ENCODE measurements at places on chromosomes 2 and 18. TPM values are rescaled to one million over a fixed set of nuclear protein-coding genes. Genes with fewer than 3 reads are reported as not detected.
A peak's percentile ranks its signal among the peaks of the same experiment; 100 is the strongest.

The SLC39A10 gene
- total RNA-seq: 19.3 TPM

The CCDC178 gene
- not detected for total RNA-seq

The ASXL3 gene
- total RNA-seq: 0.13 TPM

The GALR1 gene
- total RNA-seq: not detected

The ARHGAP15 gene
- 0.13 TPM for total RNA-seq

The SNRPD1 gene
- 175 TPM for total RNA-seq

DNA sequence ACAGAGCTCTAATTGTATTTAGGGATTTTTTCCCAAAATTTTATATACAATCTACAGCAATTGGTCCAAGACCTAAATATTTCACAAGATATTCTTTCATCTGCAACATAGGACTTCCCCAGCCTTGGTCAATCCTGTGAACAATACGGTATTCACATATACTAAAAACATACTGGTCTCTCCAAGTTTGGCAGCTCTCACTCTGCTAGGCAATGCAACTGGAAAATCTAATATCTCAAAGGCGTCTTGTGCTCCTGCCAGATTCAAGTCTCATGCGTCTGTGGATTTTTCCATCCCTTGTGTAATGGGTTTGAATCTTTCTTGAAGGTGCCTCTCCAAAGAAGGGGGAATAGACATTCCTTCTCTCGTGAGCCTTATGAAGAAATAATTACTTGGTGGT lies 27.4 kb upstream of the MBOAT2 start:
- DNase-seq: no peak

DNA sequence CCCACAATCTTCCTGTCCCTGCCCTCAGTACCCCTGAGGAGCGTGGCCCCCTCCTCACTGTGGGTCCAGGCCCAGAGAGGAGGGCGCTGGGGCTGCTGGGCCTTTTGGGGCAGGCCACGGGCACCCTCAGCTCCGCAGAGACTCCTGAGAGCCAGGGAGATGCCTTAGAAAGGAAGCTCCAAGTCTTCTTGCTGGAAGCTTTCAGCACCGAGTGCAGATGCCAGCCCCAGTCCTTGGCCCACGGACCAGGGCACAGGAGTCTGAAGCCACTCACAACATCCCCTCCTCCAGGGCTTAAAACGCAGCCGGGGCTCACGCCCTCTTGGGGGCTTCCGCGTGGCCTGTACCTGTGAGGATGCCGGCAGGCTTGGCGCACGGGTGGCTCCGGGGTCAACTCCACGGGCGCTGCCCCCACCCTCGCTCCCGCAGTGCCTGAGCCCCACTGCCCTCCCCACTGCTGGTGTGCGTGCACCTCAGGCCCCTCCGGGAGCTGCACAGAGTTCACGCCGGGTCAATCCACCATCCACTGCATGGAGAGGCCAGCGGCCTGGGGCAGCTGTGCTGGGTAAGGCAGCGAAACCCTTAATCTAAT lies 72.1 kb upstream of the CTDP1 start:
- DNase-seq: no peak

DNA sequence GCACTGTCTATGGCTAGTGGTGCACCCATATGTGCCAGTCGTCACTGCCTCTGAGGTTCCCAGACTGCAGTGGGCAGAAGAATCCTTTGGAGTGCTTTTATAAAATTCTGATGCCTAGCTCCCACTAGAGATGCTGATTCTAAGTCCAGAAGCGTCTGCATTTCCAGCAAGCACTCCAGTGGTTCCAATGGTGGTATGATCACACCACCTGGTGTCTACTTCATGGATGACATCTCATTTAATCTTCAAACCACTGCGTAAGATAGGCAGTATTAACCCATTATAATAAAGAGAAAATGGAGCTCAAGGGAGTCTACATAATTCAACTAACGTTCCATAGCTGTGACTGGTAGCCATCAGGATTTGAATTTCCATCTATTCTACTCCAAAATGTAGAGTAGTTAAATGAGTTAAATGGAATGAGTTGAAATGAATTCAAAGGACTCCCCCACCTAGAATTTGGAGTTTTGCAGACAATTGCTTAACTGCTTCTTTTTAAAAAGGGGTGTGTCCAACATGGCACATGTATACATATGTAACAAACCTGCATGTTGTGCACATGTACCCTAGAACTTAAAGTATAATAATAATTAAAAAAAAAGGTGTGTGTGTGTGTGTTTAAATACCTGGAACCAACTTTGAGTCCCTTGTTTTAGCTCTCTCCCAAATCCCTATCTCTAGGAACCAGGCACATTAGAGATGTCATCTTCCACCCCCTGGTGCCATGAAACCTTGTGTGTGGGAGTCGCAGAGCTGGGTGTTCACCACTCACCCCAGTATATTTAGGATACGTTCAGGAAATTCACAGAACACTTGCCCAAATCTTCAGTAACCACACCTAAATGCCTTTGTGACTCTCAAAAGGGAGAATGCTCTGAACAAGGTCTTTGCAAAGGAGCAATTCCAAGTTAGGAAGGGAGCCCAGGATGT lies 14.1 kb downstream of the LAMA3 start:
- peak; percentile 72 for DNase-seq

DNA sequence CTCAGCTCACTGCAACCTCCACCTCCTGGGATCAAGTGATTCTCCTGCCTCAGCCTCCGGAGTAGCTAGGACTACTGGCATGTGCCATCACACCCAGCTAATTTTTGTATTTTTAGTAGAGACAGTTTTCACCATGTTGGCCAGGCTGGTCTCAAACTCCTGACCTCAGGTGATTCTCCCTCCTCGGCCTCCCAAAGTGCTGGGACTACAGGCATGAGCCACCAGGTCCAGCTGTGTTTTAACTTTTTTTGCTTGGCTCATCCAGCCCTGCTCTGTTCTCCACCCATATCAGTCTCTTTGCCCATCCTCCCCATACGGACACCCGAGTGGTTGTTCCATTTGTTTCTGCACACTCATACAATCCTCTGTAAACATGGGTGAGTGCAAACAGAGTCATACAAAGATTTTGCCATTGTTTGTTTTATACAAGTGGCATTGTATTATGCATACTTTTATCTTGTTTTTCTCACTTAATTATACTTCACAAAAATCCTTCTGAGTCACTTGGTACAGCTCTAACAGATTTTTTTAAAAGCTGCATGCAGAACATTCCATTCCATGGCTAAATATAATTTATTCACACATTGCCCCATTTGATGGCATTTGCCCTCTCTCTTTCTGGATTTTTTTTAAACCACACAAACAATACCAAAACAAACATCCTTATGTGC lies 5.3 kb downstream of the APOB start:
- no peak for DNase-seq

GRCh38 chr2:86223140-86223926 lies 24.1 kb downstream of the MRPL35 start:
- no peak for DNase-seq

DNA sequence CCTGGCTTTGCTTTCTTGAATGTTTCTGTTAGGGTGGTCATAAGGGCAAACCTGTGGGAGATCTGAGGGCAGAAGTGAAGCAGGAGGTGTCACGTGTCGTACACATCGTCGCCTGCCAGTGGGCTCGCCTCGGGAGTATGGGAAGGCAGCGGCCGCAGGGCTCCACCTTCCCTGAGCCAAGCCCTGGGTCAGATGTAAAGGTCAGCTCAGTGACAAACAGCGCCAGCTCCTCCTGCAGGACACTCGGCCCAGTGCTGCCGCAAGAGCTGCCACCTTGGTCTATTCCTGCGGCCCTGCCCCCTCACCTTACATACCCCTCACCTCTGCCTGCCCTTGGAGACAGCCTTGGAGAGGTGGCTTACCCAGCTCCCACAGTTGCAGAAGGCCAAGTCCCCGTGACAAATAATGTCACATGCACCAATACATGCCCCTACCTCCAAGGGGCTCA lies 64.2 kb downstream of the PSMG2 start:
- no peak for DNase-seq

DNA sequence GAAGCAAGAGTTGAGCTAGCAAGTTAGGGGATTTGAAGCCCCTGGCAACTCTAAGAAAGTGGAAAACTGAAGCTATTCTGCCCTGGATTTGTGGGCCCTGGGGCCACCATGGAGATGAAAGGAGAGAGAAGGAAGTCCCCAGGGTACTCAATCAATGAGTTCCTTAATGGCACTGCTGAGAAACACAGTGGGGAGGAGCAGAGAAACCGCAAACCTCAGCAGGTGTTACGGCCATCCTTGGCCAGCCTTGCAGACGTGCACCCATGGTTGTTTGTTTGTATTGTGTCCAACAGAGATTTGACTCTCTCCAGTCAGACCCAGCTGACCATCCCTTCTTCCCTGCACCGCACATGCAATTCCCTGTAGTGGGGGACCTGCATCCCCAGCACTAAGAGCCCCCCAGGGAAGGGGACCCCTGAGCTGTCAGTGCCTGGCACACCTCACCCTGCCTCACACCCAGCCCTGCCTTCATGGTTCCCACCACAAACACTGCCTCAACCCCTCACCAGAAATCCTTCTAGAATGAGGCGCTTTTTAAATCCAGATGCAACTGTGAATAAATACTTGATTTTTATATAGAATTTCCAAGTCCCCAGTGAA lies 255.3 kb downstream of the SH3BP4 start:
- no peak for DNase-seq

GRCh38 chr2:235552671-235553070 lies 58.8 kb downstream of the AGAP1 start:
- DNase-seq: no peak
